ENCODE measurements at places on chromosomes 6 and 20.

GRCh38 chr6:126724821-126725220 lies 384.9 kb downstream of the CENPW start:
- DNase-seq: no peak

- DNase-seq: peak; percentile 45
Measured at GRCh38 chr20:44768256-44768655, 22.6 kb downstream of the KCNK15 start.

- no peak for DNase-seq
Measured at GRCh38 chr6:27096834-27097511, 150.5 kb upstream of the PRSS16 start.

DNA sequence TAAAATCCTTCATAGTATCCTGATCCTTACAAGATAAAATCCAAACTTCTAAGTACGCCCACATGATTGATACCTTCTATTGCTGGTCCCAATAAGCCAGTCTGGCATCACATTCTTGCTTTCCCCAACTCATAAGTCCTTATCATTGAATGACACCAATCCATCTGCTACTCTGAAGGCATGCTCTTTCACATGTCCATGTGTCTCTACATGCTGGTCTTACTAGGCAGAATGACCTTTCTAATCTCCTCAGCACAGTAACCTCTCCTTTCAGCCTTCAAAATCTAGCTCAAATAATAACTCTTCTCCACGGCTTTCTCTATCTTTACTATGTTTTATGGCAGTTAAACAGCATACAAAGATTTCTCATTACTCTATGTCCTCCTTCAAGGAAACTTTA lies 71.1 kb downstream of the ASCC3 start:
- DNase-seq: no peak

- no peak for DNase-seq
Measured at GRCh38 chr20:4711511-4711910, 10.2 kb upstream of the PRND start.

DNA sequence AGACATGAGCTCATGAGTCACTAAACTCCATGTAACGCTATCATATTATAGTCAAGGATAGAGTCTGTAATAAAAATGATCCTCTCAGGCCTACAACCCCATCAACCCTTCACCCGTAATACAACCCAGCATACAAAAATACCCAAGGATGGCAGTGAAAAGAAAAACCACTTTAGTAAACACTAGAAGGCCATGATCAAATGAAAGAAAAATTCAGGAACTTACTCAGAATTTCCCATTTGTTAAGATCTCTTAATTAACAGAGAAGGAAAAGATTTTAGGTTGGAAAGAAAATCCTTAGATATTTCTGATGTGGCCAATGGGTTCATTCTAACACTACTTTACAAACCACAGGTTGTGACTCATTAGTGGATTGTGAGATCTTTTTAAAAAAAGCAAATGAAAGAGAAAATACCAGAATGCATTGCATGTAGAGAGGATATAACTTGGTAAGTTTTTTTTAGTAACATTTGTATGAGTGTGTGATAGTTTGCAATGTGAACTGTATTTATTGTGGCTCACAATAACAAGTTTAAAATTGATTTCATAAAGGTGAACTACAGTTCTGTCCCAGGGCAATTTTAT lies 8.0 kb upstream of the UBE2J1 start:
- DNase-seq: no peak

GRCh38 chr6:12560315-12560714 lies 156.3 kb upstream of the PHACTR1 start:
- no peak for DNase-seq

- no peak for DNase-seq
Measured at GRCh38 chr6:9520417-9521151, 894.3 kb downstream of the TFAP2A start.

GRCh38 chr6:111618407-111618806 lies 12.7 kb upstream of the TRAF3IP2 start:
- DNase-seq: no peak

DNA sequence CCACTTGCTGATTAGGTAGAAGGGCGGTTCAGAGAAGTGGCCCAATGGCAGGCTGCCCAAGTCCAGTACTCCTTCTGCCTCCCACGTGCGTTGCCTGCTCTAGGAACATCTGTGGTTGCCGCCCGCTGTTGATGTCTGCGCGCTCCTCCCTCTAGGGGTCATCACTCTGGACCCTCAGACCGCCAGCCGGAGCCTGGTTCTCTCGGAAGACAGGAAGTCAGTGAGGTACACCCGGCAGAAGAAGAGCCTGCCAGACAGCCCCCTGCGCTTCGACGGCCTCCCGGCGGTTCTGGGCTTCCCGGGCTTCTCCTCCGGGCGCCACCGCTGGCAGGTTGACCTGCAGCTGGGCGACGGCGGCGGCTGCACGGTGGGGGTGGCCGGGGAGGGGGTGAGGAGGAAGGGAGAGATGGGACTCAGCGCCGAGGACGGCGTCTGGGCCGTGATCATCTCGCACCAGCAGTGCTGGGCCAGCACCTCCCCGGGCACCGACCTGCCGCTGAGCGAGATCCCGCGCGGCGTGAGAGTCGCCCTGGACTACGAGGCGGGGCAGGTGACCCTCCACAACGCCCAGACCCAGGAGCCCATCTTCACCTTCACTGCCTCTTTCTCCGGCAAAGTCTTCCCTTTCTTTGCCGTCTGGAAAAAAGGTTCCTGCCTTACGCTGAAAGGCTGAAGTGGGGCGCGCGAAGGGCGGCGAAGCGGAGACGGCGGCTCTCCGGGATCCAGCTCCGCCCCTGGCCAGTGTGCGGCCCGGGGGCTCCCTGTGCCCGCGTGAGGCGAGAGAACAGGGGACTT lies 8.5 kb downstream of the TRIM15 start:
- no peak for DNase-seq

- no peak for DNase-seq
Measured at GRCh38 chr6:136647363-136647852, 97.2 kb upstream of the MAP7 start.

- no peak for DNase-seq
Measured at GRCh38 chr20:59439243-59439642, 138.8 kb downstream of the EDN3 start.

- DNase-seq: peak; percentile 96
Measured at GRCh38 chr6:118893064-118893806, 717 bp upstream of the ASF1A start.

DNA sequence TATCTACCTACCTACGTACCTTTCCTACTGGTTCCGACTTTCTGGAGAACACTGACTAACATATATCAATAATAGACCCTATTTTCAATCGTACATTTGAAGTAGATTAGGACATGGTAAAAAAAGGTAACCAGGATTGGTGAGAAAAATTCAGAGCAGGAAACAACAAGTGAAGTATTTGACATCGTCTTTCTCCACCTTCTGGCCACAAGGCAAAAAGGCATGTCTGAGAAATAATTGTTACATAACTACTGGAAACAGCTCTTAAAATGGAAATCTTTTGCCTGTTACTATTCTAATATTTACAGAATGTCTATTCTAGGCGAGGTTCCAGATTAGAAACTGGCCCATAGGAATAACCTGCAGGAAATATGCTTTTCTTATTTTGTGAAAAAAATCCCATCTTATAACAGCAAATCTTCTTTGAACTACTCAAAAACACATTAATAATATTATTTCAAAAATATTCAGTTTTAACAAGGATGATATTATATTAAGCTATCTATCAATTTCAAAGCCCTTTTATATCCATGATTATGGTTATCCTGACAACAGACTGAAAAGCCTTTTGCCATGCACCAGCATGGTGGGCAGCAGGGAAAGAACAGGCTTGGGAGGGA lies 80.8 kb downstream of the RCAN2 start:
- DNase-seq: peak; percentile 4

GRCh38 chr6:90583179-90583835 lies 3.6 kb downstream of the MAP3K7 start:
- DNase-seq: no peak

DNA sequence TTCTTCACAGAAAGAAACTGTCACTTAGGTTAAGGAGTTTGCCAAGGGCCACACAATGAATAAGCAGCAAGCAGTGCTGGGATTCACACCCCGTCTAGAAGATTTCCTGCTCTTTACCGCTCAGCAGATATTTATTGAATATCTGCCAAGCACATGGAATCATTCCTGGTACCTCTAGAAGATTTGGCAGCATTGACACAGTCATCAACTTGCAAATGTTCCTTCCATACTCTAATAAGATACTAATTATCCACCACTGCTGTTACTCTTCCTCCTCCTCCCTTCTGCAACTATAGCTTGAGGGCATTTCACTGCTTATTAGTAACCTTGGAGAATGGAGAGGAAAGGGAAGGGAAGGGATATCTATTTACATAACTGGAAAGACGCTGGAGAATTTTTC lies 13.0 kb downstream of the MOXD1 start:
- no peak for DNase-seq

- no peak for DNase-seq
Measured at GRCh38 chr20:58043236-58044140, 185.0 kb downstream of the ANKRD60 start.

DNA sequence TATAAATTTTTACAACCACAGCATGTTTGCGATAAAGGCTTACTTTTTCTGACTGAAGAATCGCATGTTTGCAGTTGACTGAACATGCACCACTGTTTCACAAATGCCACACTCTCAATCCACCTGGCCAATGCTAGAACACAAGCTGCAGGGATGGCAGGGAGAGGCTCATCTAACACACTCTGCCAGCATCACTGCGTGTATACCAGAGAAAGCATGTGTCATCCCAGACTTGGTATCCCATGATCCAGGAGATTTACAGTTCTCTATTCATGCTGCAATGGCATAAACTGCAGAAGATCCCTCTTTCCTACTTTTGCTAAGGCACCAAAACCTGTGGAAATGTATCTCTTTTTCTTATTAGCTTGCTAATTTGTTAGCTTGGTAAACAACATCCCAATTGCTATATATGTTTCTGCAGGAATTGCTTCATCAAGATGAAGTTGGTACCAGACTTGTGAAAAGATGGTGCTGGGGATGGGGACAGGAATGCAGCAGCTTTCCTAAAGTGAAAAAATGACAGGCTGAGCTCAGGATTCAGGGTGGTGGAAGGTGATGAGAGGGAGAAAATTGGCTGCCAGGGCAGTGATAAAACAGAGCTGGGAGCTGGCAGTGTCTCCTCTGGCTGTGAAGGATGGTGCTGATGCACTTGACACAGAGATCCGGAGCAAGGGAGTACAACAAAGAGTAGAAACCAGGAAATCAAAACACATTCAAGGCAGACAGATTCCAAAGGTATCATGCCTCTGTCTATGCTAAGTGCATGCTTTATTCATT lies 186.9 kb downstream of the HIVEP2 start:
- DNase-seq: no peak

DNA sequence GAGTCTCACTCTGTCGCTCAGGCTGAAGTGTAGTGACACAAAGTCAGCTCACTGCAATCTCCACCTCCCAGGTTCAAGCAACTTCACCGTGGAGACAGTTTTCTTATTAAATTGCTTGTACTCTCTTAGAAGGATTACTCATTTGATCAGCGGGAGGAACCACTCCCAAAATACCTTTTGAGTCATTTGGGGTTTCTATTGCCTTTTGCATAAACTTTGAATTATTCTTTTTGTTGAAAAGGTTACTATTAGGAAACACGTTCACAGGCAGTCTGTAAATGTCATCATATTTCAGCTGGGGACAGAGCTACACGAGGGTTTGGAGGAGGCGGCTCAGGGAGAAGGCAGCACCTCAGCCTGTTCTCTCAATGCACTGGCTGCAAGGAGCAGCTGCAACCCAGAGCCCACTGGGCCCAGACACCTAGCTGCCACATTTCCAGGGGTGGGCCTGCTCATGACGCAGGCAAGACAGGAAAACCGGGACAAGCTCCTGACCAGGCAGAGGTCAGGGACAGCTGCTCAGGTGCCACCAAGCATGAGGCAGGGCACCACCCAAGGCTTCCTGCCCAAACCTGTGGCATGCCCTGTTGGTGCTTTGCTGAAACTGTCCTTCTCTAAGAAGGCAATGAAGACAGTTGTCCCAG lies 205.9 kb downstream of the BMP7 start:
- DNase-seq: no peak

- no peak for DNase-seq
Measured at GRCh38 chr20:49729780-49730179, 16.1 kb upstream of the B4GALT5 start.

DNA sequence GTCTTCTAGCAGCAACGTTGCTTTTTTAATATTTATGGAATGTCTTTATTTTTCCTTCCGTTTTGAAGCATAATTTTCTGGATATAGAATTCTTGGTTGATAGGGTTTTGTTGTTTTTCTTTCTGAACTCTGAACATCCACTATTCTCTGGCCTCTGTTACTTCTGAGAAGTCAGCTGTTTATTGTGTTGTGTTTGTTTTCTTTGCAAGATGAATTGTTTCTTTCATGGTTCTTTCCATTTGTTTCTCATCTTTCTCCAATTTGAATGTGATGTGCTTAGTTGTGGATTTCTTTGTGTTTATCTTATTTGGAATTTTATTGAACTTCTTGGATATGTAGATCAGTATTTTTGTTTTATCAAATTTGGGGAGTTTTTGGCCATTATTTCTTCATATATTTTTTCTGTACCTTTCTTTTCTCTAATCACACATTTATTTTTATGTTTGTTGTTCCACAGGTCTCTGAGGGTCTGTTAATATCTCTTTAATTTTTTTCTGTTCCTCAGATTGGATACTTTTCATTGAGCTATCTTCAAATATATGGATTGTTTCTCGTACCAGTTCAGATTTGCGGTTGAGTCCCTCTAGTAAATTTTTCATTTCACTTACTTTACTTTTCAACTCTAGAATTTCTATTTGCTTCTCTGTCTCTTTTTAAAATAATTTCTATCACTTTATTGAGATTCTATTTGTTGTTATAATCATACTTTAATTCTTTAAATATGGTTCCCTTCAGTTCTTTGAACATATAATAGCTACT lies 18.0 kb downstream of the HIVEP1 start:
- DNase-seq: no peak

DNA sequence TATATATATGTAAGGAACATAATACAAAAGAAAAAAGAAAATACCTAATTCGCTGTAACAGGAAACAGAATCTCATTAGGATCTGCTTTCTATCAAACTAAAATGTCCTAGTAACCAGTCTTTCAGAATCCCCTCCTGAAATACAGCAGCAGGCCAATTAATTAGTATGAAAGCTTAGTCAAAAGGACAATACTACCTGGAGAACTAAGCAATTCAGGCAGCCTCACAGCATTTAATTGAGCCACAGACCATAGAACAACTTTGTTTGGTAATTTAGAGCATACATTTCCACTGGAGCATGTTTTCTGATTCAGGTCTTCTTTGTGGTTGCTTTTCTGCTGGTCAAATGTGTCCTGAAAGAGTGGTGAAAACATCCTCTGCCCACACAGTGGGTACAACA lies 516.0 kb downstream of the LMBRD1 start:
- no peak for DNase-seq

DNA sequence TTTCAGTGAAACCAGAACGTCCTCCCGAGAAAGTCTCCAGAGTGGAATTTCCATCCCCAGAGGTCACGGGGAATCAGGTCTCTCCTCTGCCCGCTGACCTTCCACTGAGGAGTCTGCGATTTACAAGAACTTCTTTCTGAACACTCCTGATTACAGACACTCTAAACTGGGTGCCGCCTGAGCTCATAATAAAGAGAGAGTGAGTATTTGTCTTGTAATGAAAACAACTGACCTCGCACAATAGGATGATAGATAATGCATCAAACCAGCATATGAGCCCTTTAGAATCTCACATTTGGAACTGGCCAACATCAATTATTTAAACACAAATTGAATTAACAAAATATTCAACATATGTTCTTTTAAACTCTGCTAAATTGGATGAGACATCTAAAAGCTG lies 47.5 kb downstream of the DLL1 start:
- DNase-seq: no peak
